ENCODE measurements at places on chromosomes 11 and 22. TPM values are rescaled to one million over a fixed set of nuclear protein-coding genes. Genes with fewer than 3 reads are reported as not detected.

CXCR5 gene
- polyA plus RNA-seq: not detected

TEAD1 gene
- 86.9 TPM for polyA plus RNA-seq

CRY2 gene
- 30.4 TPM for polyA plus RNA-seq

GRCh38 chr22:50434849-50435248 is 40.0 kb downstream of the SBF1 start:
- no peak for DNase-seq

DNA sequence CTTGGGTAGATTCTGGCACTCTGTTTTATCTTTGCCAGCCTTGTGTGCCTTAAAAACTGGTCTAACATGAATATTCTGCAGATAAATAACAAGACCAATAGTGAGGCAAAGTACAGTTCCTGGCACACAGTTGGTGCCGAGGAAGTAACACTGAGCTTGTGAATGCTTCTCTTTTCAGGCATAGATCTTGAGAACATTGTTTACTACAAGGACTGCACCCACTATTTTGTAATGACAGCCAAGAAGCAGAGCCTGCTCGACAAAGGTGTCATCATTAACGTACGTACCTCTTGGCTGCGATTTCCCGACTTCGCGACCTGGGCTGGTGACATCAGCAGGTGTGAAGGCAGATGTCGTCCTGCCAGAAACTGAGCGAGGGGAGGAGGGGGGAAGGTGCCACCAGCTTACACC is 105.7 kb downstream of the MICAL2 start:
- DNase-seq: no peak

DNA sequence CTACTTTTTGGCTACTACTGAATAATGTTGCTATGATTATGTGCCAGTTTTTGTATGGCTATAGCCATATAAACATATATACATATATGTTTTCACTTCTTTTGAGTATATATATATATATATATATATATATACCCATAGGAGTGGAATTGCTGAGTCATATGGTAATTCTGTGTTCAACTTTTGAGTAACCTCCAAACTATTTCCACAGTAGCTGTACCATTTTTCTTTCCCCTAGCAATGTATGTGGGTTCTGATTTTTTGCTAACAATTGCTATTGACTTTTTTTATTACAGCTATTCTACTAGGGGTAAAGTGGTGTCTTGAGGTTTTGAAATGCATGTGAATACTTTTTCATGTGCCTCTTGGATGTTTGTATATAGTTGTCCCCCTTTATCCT is 30.4 kb downstream of the CBL start:
- no peak for DNase-seq

DNA sequence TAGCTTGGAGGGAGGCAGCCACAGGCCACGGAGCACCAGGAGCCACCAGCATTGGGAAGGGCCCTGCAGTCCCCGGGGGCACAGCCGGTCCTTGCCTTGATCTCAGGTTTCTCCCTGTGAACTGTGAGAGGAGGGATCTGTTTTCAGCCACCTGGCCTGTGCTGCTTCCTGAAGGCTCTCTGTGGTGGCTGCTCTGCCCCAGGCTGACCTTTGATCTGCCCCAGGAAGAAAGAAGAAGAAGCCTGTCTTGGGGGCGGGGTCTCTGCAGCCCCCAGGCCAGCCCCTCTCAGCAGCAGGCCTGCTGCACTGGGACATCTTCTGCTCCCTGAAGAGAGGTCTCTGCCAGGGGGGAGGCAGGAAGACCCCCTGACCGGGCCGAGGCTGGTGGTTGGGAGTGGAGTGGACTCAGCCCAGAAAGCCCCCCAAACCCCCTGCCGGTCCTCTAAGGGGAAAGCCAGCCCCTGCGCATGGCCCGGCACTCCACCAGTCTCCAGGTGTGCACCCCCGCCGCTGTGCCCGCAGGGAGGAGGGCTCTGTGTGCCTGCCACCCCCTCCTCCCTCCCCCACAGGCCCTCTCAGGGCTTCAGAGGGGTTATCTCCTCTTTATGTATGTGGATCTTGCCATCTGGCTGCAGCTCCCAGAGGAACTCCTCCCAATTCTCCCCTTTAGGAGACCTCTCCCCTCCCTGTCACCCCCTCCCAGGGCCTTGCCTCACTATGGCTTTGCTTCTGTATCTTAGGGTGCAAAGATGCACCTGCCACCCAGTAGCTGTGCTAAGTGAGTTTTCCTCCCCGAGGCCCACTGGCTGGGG is 675.3 kb downstream of the BRD1 start:
- no peak for DNase-seq

- DNase-seq: no peak
Observed at GRCh38 chr11:8997451-8997850, 6.3 kb downstream of the NRIP3 start.

GRCh38 chr11:102079625-102080024 is 30.6 kb upstream of the YAP1 start:
- no peak for DNase-seq

DNA sequence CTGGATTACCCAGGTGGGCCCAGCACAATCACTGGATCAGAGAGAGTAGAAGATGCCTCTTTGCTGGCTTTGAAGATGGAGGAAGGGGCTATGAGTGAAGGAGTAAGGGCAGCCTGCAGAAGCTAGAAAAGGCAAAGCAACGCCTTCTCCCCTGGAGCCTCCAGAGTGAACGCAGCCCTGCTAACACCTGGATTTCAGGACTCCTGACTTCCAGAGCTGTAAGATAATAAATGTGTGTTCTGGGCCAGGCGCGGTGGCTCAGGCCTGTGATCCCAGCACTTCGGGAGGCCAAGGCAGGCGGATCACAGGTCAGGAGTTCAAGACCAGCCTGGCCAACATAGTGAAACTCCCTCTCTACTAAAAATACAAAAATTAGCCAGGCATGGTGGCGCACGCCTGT is 102.4 kb downstream of the MORC2 start:
- DNase-seq: no peak

Data from right renal pelvis (tissue), 4 donors.